ENCODE measurements at places on chromosomes 16 and 17. TPM values are rescaled to one million over a fixed set of nuclear protein-coding genes. Genes with fewer than 3 reads are reported as not detected.

Gene CCDC43
- total RNA-seq = 17.3 TPM

Gene TBC1D3D
- not detected for total RNA-seq

Gene DHRS7C
- total RNA-seq = not detected

DNA sequence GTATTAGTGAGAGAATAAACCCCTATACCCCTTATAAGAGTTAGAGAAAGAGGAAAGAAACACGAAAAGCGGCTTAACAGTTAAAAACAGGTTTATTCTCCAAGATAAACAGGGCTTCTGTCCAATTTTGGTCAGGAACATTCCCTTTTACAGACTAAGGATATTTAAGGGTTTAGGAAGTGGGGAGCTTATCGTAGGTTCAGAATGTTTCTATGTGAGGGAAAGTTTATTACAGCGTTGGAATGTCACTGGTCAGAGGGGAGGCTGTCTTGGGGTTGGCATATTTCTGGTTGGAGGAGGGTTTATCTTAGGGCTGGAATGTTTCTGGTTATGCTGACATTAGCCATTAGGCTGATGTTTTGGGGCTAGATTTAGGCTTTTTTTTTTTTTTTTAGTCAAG lies 34.1 kb upstream of the WWOX start:
- H3K27me3 ChIP-seq = no peaks in the 10 kb centered on the region
- H3K36me3 ChIP-seq = no peaks in the 10 kb centered on the region
- H3K4me1 ChIP-seq = no peaks in the 10 kb centered on the region
- DNase-seq = no peak
- H3K27ac ChIP-seq = no peak overlapping the region

- H3K27ac ChIP-seq = no peak overlapping the region
- DNase-seq = no peak
- H3K27me3 ChIP-seq = no peaks in the 10 kb centered on the region
- peaks cover 34% of the 10 kb centered on the region for H3K4me1 ChIP-seq
- peak overlapping the region; percentile 44 for H3K4me3 ChIP-seq
Measured at GRCh38 chr17:5582209-5583185, 1.8 kb downstream of the NLRP1 start.

- no peak overlapping the region for H3K4me3 ChIP-seq
- no peaks in the 10 kb centered on the region for H3K4me1 ChIP-seq
- no peak overlapping the region for H3K27ac ChIP-seq
- H3K27me3 ChIP-seq = peaks cover 7% of the 10 kb centered on the region
Measured at GRCh38 chr16:71426880-71427615, 14.8 kb downstream of the TLE7 start.

Gene OTOA
- total RNA-seq = 0.67 TPM

DNA sequence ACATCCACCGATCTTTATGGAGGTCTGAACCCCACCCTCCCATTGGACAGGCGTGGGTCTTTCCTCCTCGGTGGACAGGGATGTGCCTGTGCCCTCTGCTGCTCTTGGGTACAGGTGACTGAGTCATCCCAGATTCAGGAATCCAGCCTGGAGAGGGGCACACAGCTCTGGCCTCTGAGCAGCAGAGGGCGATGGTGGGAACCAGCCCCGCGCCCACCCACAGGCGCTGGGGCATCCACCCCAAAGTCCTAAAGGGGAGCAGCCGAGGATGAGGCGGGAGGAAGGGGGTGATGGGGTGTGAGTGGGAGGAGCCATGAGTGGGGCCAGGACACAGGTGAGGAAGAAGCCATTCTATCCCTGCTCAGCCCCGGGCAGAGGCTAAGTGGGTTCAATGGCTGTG lies 35.0 kb downstream of the ENGASE start:
- H3K36me3 ChIP-seq = no peaks in the 10 kb centered on the region
- no peak for DNase-seq
- H3K27me3 ChIP-seq = no peaks in the 10 kb centered on the region
- no peak overlapping the region for H3K4me3 ChIP-seq
- peaks cover 7% of the 10 kb centered on the region for H3K4me1 ChIP-seq

Gene RPS15A
- 195 TPM for total RNA-seq

Gene TIMP2
- 88.3 TPM for total RNA-seq

GRCh38 chr17:72359274-72359673 lies 238.5 kb downstream of the SOX9 start:
- H3K27ac ChIP-seq = no peak overlapping the region
- no peaks in the 10 kb centered on the region for H3K27me3 ChIP-seq
- no peaks in the 10 kb centered on the region for H3K4me1 ChIP-seq
- no peaks in the 10 kb centered on the region for H3K36me3 ChIP-seq

DNA sequence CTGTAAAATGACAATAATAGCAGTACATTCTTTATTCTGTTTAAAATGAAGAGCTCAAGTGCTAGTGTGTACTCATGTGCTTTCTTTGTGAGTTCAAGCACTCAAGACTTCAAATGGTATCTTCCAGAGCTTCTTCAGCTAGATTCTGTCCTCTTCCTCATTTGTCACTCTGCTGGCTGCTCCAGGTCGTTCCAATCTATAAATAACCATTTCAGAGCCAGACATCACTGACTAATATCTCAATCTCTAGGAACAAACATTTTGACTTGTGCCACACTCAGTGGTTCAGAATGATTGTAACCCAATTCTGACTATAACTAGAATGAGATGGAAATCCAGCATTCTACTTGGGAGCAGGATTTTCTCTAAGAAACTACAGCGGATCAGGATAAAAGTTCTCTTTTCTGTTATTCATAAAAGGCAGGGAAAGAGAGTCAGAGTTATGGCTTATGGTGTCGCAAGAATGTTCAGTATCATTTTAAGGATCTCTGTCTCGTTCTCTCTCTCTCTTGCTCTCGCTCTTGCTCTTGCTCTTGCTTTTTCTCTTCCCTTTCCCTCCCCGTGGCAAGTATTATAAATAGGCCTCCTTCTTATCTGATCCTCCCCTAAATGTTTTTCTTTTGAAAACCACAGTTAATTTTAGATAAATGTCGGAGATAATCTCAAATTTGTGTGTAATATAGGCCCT lies 116.3 kb upstream of the MAF start:
- peak overlapping the region; percentile 30 for H3K27ac ChIP-seq
- DNase-seq = no peak
- H3K36me3 ChIP-seq = no peaks in the 10 kb centered on the region

DNA sequence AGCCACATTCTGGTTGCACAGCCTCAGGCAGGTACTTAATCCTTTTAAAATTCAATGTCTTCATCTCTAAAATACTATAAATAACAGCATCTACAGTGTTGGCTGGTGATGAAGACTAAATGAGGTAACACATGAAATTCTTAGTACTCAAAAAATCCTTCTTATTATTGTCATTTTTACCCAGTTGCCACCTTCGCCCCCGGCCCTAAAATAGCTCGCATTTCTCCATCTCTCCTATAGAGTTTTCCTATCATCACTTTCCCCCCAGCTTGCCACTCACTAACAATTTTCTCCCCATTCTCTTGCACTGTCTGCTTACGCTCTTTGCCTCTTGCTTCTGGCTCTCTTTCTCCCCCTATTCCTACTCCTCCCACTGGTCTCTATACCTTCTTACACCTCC lies 59.9 kb upstream of the MARCHF10 start:
- no peak overlapping the region for H3K4me3 ChIP-seq
- H3K36me3 ChIP-seq = no peaks in the 10 kb centered on the region
- H3K27ac ChIP-seq = no peak overlapping the region
- no peaks in the 10 kb centered on the region for H3K4me1 ChIP-seq

Measured in upper lobe of left lung (tissue), 6 donors.